ENCODE measurements at places on chromosomes 2 and 18. TPM values are rescaled to one million over a fixed set of nuclear protein-coding genes. Genes with fewer than 3 reads are reported as not detected.

The IL1R2 gene
- total RNA-seq = 94.3 TPM

- DNase-seq = no peak
Observed at GRCh38 chr2:240619506-240620148, 5.7 kb upstream of the GPR35 start.

- no peak for DNase-seq
Observed at GRCh38 chr2:231929961-231930592, 3.9 kb upstream of the NPPC start.

GRCh38 chr2:241519669-241520068 lies 11.3 kb upstream of the STK25 start:
- no peak for DNase-seq

DNA sequence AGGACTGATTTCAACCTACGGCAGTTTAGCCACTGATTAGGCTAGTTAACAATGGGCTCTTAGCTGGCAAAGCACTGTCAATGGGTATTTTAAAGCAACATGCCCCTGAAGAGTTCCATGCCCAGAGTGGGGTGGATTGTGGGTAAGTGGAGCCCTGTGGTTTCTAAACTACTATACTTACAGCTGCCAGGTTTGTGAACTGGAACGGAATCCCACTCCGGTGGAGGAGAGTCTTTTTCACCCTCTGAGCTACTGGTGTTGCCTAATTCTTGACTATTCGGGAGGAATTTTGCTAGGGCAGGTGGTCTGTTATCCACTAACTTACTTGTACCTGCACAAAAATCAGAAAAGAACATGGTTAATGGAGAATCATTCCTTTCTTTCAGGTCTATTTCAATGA lies 52.6 kb downstream of the ZAP70 start:
- no peak for DNase-seq

- no peak for DNase-seq
Observed at GRCh38 chr18:55247032-55247431, 287.8 kb upstream of the CCDC68 start.

- no peak for DNase-seq
Observed at GRCh38 chr18:48390641-48391040, 18.5 kb downstream of the ZBTB7C start.

GRCh38 chr18:45619826-45620201 lies 4.5 kb downstream of the SLC14A2 start:
- DNase-seq = no peak

All from esophagus squamous epithelium (tissue), 5 donors.